Gastroesophageal sphincter (tissue), 4 donors: ENCODE measurements at places on chromosomes 6 and 20.

DNA sequence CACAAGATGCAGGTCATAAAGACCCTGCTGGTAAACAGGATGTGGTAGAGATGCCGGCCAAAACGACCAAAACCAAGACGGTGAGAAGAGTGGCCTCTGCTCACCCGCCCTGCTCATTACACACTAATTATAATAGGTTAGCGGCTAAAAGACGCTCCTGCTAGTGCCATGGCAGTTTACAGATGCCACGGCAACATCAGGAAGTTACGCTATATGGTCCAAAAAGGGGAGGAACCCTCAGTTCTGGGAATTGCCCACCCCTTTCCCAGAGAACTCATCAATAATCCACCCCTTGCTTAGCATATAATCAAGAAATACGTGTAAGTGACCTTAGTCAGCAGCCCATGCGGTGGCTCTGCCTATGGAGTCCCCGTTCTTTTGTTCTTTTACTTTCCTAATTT lies 17.6 kb downstream of the BHLHE23 start:
- no peak for ATAC-seq

DNA sequence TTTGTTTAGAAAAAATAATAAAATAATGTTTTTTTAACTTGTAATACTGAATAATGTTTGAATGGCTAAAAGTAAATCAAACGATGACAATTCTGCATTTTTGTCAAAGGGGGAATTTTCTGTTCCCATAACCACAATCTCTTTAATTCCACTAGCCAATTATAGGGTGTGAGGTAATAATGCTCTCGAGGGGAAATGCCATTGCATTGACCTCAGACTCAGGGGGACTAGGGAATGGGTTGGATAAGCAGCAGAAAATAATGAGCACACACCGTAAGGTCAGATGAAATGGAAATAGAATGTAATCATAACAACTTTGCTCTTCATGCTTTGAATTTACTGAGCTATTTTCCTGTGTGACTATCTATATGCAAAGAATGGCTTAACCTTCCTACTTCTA lies 584.7 kb downstream of the RFPL4B start:
- ATAC-seq = no peak

DNA sequence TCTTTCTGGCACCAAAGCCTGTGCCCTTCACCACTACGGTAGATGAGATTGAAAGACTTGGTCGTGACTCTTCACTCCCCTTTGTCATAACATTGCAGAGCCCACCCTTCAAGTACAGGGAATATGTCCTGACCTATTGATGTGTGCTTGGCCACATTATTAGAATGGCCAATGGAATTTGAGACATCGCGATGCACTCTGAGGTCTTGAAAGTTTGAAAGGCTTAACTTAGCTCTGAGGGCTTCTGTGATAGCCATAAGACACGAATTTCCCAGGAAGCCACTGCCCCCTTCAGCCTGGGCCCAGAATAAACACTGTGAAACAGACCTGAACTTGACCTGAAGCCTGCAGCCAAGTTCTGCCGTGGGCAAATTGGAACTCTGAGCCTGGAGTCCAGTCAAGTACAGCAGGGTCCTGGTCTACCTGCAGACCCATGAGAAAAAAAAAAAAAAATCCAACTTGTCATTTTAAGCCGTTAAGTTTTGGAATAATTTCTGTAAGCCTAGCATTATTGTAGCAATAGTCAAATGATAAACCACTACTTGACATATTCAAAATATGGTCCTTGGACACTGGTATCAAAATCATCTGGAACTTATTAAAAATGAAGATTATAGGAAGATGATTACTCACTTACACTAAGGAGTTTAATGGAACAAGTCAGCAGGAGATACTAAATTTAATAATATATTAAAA lies 36.9 kb upstream of the TRAF3IP2 start:
- peak; percentile 76 for ATAC-seq

GRCh38 chr6:87789198-87789899 lies 87.3 kb upstream of the AKIRIN2 start:
- ATAC-seq = peak; percentile 79

DNA sequence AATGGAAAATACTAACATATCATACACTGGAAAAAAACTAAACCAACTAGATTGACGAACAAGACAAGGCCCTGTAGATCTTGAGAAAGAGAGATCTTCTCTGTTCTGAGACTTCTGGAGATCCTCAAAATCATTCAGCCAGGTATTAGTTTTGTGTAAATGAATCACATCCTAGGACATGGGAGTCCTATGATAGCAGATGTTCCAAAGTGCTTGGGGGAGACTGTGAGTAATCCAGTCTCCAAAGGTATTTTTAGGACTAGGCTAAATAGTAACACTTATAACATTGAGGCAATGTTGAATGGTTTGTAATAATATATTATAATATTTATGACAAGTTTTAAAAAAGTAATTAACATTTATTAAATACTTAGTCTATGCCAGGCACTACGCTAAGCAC lies 275.0 kb downstream of the BTBD9 start:
- no peak for ATAC-seq

- ATAC-seq = no peak
Observed at GRCh38 chr6:26347699-26348098, 17.3 kb upstream of the BTN3A2 start.

DNA sequence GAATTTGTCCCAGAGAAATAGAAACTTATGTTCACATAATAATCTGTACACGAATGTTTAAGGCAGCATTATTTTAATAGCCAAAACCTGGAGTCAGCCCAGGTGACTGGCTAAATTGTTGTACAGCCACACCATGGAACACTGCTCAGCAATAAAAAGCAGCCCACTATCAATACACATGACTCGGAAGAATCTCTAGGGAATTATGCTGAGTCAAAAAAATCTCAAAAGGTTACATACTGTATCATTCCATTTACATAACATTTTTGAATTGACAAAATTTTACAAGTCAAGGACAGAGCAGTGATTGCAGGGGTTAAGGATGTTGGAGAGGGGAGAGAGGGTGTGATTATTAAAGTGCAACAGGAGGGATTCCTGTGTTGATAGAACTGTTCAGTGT lies 163.4 kb downstream of the UBE3D start:
- ATAC-seq = no peak

DNA sequence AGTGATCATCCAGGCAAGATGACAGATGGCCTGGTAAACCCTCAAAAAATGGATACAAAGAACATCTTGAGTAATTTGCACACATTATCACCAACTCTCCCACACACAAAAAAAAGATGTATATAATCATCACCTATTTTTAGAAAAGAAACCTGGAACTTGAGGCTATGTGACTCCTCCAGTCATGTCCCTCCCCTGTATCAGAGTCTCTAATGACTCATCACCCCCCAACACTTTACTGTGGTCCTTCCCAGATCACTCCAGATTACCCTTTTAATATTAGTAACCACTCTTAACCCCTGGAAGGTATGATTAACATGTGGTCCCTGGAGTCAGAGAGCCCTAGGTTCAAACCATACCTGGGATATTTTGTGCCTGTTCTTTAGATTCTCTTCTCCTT lies 144.8 kb downstream of the ZNF217 start:
- ATAC-seq = no peak

DNA sequence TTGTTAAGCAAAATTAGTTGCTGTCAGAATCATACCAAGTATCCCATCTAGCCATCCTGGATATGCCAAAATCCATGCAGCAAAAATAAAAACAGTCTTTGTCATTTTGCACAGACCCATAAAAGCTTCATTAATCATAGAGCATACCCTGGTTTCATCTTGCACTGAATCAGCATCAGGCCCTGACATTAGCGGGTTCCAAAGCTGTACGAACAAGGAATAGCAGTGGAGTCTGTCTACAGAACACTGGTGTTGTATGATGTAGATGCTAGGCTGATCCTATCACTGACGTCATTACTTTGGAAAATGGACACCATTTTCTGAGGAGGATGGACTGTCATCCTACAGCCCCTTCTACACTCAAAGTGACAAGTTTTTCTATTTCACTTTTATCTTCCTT lies 315.6 kb downstream of the ESR1 start:
- ATAC-seq = no peak

DNA sequence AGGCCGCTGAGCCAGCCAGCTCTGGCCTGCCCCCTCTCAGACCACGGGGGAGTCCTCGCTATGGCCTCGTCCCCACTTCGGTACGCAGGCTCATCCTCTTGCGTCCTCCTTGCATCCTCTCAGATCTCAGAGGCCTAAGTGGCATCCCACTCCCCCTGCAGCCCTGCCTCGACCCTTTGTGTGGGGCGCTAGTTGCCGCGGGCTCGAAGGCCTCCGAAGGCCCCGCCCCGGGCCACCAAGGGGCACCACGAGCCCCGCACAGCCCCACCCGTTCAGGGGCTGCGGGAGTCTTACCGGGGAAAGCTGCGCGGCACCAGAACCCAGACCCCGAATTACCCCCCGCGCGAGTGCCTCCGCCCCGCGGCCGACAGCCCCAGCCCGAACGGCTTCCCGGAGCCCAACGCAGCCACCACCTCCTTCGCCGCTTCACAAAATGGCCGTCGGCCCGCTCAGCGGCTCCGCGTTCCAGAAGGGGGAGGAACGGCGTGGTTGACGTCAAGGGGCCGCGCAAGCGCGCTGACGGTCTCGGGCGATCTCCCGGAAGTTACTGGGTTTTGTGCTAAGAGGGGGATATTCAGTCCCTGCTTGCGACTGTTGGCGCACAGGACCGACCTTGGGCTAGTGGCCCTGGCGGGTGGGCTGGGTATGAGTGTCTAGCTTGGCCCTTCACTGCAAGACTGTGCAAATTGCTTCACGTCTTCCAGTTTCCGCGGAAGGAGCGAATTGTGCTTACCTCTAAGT lies at the start of the genes CPNE1 and RBM12:
CPNE1 (minus strand) TSS at position 435 of the 741 bp plus-strand sequence. CDS start 31,977 bp downstream, outside the sequence.
RBM12 (minus strand) TSS at position 435 of the 741 bp plus-strand sequence. CDS start 9,578 bp downstream, outside the sequence.
- ATAC-seq = peak; percentile 97

DNA sequence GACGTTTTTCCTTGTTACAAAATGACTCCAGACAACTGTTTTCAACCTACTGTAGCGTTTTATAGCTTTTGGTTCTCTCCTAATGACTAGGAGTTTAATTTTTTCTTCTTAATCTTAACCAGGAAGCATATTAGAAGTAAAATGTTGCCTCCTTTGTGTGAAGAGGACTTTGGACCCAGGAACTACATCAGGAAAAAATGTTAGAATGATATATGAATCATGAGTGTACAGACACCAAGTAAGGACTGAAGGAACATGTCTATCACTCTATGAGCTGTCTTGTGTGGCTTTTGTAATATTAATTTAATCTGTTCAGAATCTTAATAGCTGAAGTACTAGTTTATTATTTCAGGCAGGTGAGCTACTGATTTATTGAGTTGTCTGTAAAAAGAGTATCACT lies 71.0 kb upstream of the MARCKS start:
- no peak for ATAC-seq

GRCh38 chr6:25659633-25660368 lies 7.8 kb downstream of the SCGN start:
- ATAC-seq = no peak

- ATAC-seq = no peak
Observed at GRCh38 chr20:9400171-9401025, 114.0 kb upstream of the LAMP5 start.

DNA sequence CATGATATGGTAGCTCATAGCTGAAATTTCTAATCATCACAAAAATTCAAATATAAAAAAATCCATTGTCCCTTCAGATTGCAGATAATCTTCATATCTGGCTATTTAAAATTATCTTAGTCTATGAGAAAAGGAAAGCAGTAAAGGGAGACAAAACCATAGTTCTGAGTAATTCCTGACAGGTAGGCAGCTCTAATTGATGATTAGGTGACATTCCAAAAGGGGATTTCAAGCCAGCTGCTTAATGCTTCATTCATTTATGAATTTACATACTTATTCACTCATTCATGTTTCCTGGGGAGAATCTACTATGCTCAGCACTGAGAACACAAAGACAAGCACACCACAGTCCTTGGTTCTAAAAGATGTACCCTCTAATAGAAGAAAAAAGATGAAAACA lies 437.1 kb downstream of the COL12A1 start:
- ATAC-seq = no peak

DNA sequence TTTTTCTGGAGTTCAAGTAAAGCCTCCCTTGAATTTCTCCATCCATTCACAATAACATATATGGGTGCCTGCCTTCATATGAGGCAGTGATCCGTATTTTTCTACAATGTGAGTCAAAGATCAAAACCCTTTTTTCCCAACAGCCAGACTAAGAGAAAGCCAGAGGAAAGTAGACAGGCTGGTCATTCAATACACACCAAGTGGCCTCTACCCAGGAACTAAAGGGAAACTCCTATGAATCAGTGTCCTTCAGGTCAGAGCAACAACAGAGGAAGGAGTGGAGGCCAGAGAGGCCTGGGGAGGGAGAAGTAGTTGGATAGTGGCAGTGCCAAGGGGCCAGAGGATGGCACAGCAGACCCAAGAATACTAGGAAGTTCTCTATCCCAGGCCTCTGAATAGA lies 23.8 kb downstream of the SIM1 start:
- ATAC-seq = no peak

DNA sequence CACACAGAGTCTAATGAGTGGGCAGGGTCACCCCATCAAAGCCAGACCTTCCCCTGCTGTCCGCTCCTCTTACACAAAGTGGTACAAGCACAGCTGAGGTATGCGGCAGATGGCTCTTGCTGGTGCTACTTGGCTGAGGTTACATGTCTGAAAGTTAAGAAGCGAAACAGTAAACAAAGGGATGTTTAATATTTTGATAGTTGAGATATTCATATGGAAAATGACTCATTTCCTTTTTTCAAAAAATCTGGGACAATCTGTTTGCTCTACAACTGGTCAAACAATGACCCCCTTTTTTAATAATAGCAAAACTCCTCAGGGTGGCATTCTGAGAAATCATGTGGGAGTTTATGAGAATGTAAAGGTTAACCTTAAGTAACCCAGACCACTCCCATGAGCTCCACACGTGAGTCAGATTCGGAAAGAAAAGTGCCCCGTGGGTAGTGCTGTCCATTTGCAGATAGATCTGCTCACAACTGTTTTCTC lies 245.3 kb downstream of the TBXT start:
- no peak for ATAC-seq

DNA sequence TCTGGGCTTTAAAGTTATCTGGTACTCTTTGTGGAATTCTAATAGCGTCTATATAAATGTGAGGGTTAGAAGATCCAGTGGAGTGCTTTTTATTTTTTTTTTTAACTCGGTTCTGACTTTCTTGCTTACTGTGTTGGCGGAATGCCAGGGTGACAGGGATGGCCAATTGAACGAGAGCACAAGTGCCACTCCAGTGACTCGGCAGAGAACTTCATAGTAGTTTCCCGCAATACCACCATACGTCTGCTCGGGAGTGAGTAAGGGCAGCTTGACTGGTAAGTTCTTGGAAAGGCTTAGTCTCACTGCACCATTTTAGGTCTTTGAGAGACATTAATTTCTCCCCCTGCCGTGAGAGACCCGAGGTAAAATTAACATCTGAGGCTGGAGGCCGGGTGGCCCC lies 49.4 kb upstream of the TULP1 start:
- no peak for ATAC-seq

- ATAC-seq = no peak
Observed at GRCh38 chr6:32397252-32397920, 9.6 kb downstream of the BTNL2 start.

GRCh38 chr6:31826793-31827285 lies 699 bp upstream of the HSPA1B start:
- ATAC-seq = peak; percentile 70

GRCh38 chr6:2684103-2684749 lies 66.5 kb downstream of the MYLK4 start:
- ATAC-seq = no peak
